Lower leg skin (tissue), 4 donors: ENCODE measurements at places on chromosomes 5 and 9. TPM values are rescaled to one million over a fixed set of nuclear protein-coding genes. Genes with fewer than 3 reads are reported as not detected.

Gene STPG3
- total RNA-seq = not detected

Gene MORN5
- total RNA-seq = not detected

DNA sequence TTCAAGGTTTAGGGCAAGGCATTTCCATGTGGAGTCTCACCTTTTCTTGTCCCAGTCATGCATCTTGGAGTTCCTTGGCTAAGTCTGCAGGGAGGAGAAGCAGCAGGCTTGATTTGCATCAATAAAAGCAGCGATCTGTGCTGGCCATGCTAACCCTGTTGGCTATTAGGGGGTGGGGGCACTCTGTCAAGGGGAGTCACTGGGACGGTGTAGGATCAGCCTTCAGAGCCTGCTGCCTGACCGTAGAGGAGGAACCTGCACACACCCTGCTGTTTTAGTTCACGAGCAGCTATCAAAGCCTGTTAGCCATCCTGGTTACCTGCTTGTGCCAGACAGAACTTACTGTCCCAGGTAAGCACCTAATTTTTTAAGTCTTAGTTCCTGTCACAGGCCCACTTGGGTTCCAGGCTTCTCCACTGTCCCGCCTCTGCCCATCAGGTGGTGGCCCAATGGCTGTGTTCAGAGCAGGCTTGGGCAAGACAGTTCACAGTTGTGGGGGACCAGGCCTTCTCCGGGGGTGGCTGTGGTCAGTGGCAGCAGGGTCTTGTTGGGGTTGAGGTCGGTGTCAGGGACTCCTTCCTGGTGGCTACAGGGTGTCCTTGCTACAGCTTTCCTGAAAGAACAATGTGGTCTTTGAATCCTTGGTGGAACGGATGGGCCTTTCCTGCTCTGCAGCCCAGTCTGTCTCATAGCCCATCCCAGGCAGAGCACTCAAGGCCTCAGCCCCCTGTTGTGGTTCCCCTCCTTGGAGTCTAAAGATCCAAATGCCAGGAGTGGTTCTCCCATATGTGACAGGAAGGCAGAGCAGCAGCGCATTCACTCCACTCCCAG is 43.7 kb downstream of the SECISBP2 start:
- no peak for DNase-seq

Gene KCNV2
- not detected for total RNA-seq

Gene SHC3
- 3.7 TPM for total RNA-seq

GRCh38 chr5:133899506-133899905 is 68.9 kb downstream of the C5orf15 start:
- no peak for DNase-seq

GRCh38 chr5:126865299-126865698 is 88.4 kb downstream of the LMNB1 start:
- no peak for DNase-seq

Gene ALDH1A1
- total RNA-seq = 18.5 TPM

GRCh38 chr9:114016629-114017423 is 61.3 kb downstream of the AMBP start:
- DNase-seq = peak; percentile 48

GRCh38 chr5:168960497-168960896 is 340.4 kb downstream of the SLIT3 start:
- no peak for DNase-seq

Gene PCA3
- total RNA-seq = not detected

DNA sequence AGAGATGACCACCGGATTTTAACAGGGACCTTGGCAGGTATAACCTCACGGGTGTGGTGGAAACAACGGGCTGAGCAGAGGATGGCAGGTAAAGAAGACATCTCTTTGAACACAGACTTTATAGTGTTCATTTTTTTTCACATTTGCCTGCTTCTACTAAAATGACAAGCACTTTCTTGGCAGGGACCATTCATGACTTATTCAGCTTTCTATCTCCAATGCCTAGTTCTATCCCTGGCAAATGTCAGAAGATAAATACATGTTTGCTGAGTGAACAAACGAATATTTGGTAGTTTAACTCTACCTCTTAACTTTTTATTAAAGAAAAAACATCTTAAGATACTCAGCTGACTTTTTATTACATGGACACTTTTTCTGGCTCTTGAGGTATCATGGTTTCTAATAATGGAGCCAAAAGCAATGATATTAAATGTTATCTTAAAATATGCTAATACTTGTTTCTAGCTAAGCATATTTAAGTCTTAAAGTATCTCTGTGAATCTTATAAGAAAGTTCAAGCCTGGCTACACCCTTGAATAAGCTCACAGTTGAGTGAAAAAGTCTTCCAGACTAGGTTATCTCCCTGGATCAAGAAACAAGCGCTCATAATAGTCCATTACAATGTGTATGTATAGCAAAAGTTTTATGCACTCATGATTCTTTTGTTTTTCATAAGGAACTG is 8.5 kb downstream of the ELL2 start:
- DNase-seq = no peak

Gene FAM114A2
- total RNA-seq = 25.1 TPM

Gene IGFBPL1
- not detected for total RNA-seq

DNA sequence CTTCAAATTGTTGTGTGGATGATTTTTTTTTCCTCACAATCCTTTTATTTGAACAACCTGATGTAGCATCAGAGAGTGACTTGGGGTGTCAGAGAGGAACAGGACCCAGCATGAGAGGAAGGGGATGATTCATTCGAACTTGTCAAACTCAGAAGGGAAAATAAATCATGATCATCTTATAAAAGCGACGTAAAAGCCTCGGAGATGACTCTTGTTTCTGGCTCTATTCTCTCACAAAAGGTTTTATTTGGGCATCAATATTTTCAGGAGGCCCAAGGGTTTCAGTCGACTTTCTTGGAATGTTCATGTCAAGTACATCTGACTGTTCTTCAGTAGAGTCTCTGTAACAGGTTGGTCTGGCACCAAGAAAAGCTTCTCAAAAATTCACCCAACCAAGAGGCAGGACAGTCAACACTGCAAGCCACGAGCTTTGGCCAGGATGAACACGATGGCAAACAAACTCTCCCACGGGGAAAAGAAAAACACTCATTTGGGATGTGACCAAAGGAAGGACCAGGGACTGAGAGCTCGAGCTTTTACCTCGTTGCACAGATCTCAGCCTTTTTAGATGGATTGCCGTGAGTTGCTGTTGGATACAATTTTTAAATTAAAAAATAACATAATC is 55.1 kb downstream of the ANKH start:
- no peak for DNase-seq

Gene SPINK13
- not detected for total RNA-seq
